ENCODE measurements at places on chromosomes 12 and 14.

DNA sequence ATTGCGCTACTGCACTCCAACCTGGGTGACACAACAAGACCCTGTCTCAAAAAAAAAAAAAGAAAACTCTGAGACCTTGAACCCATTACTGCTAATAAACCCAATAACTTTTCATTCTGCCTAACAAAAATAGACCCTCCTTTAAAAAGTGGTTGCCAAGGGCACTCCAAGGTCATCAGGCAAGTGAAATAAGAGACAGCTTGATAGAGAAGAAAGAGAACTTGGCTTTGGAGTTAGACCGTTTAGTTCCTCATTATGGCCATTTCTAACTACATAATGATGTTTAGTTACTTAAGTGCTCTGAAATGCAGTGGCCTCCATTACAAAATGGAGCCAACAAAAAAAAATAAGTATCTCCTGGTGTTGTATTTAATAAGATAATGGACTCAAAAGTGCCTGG is 55.9 kb downstream of the PHLDA1 start:
- DNase-seq: no peak

DNA sequence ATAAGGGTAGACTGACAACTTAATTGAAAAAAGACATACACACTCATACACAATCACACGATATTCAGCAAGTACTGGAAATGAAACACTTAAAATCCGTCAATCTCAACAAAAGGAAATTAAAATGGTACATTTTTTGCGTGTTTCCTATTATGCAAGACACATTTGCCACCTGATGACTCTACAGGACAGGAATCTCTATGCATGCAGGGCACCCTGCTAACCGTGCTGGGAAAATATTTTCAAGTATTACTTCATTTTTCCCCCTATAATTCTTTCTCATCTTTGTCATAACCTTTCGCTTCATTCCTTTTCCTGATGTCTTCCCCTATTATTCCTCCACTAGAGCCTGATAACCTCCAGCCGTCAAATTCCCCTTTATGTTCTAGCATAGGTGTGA is 150.2 kb downstream of the TMEM132D start:
- DNase-seq: no peak

DNA sequence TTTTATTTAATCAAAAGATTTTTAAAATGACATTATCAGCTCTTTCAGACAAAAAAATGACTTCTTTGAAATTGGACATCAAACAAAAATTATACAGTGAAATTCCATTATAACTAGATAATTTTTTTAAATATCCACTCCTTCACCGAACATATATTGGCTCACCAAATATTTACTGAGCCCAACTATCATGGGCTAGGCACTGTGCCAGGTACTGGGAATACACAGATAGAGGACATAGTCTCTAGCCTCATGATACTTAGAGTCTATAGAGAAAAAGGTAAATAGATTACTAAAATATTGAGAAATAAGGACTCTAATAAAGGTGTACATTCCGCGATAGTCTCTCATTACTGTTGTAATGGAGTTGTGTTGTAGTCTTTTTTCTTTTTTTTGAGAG is 219.9 kb downstream of the SEC23A start:
- no peak for DNase-seq

- no peak for DNase-seq
These were observed at the start of gene ZNF219 for GRCh38 chr14:21098076-21098891. TSS of gene ZNF219 (minus strand) at chr14:21098655. CDS start at chr14:21093591, 5,064 bp downstream.

DNA sequence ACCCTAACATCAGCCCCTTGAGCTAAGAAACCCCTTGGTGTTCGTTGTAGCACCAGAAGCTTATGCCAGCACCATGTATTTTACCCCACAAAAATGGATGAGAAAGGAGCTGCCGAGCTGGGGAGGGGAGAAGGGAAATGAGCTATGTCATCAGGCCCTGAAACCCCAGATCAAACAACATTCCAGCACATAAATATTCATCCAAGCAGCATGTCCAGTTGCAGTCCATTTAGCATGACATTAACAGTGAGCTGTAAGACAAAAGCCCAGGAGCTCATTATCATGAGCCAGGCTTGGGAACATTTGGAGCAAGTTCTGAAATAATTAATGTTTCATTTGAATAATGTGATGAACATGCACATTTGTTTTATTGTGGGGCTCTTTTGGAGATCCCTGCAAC is 630.1 kb upstream of the TMEM132C start:
- no peak for DNase-seq

DNA sequence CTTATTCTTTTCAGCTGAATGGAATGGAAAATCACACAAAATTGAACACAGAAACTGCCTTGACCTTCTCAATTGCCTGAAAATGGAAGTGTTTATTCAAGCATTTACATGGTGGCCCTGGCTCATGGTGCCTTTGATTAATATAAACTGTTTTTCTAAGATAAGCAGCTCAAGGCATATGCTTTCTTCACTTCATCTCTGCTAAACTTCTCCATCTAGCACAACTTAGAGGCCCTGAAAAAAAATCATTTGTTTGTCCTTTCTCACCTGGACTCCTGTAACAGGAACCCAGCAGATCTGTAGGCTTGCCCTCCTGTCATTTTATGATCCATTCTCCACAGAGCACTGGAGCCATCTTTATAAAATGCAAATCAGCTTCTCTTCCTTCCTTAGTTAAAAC is 117.5 kb upstream of the KRR1 start:
- no peak for DNase-seq

DNA sequence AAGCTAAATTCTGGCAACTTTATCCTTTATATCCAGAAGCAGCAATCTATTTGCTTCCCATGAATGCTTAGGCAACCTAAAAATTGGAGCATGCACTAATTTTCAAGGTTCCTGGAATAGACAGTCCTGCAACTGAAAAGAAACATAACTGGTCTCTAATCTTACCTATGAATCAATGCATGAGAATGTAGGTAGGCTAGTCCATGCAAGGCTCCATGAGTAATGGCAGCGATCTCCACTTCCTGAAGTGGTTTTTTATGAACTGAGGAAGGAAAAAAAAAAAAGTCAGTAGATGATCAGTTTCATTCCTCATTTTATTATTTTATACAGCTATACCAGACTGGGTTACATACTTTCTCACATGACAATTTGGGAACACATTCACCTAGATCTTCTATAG is 102.0 kb downstream of the PEBP1 start:
- no peak for DNase-seq

GRCh38 chr14:80425686-80426085 is 214.4 kb upstream of the DIO2 start:
- no peak for DNase-seq

GRCh38 chr12:26402648-26403047 is 207.3 kb downstream of the SSPN start:
- no peak for DNase-seq

DNA sequence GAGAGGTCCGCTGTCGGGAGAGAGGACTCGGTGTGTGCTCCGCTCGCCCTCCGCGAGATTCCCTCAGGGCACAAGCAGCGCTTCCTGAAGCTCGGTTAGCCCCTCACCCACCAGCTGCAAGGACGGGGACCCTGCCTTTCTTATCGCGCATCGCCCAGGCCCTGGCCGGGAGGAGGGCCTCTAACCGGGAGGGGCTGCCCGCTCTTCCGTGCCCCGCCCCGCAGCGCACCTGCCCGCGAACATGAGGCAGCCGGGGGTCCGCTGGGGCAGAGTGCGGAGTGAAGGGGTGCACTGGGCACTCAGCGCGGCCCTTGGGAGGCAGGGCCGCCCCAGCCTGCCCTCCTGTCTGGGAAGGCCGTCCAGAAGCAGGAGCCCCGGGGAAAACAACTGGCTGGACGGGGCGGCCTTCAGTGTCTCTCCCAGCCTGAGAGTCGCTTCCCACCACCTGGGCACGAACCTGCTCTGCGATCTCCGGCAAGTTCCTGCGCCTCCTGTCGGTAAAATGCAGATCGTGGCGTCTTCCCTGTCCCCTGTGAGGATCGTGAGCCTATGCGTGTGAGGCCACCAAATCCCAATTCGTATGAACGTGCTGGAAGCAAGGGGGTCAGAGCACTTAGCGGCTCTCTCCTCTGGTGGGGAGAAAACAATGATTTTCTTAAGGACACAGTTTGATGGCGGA is 28.0 kb upstream of the ADIPOR2 start:
- no peak for DNase-seq

GRCh38 chr12:104477510-104478390 is 21.0 kb downstream of the CHST11 start:
- no peak for DNase-seq

- DNase-seq: no peak
These were observed 64.3 kb downstream of the SLC16A7 start for GRCh38 chr12:59660148-59660547.

GRCh38 chr14:25011095-25011494 is 38.9 kb downstream of the STXBP6 start:
- DNase-seq: no peak

DNA sequence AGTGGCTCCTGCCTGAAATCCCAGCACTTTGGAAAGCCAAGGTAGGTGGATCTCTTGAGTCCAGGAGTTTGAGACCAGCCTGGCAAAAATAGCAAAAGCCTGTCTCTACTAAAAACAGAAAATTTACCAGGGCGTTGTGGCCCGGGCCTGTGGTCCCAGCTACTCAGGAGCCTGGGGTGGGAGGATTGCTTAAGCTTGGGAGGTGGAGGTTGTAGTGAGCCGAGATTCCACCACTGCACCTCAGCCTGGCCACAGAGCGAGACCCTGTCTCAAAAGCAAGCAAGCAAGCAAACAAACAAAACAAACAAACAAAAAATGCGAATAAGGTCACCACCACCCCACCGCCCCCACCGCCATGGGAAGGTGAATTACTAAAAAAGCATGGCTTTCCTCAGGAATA is 238.7 kb downstream of the ATXN7L3B start:
- DNase-seq: no peak

DNA sequence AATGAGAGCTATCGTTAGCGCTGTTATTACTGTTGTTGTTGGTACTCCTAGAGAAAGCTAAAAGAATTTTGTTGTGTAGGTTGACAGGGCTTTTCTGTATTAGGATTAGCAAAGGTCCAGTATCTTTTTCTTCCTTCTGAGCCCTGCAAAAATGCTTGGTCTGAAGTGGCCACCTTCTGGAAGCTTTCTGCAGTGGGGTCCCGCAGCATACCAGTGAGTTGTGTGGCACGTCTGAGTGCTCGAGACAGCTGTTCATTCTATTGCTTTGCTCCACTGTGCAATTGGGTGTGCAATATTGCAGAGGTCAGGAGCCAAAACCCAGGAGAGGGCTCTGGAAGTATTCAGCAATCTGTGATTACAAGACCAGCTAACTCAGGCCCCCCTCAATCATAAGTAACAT is 57.1 kb downstream of the CCDC60 start:
- no peak for DNase-seq

- no peak for DNase-seq
These were observed 732 bp downstream of the ZNF664 start for GRCh38 chr12:123973552-123974341.

GRCh38 chr12:31119803-31120211 is 46.1 kb downstream of the DDX11 start:
- DNase-seq: no peak

GRCh38 chr14:53285821-53286220 is 132.7 kb upstream of the DDHD1 start:
- no peak for DNase-seq

GRCh38 chr12:67782573-67782972 is 134.0 kb downstream of the DYRK2 start:
- no peak for DNase-seq

- DNase-seq: no peak
These were observed 1.5 kb upstream of the TSPAN8 start for GRCh38 chr12:71159264-71159663.

- DNase-seq: no peak
These were observed 174.2 kb downstream of the SSPN start for GRCh38 chr12:26369588-26369987.

DNA sequence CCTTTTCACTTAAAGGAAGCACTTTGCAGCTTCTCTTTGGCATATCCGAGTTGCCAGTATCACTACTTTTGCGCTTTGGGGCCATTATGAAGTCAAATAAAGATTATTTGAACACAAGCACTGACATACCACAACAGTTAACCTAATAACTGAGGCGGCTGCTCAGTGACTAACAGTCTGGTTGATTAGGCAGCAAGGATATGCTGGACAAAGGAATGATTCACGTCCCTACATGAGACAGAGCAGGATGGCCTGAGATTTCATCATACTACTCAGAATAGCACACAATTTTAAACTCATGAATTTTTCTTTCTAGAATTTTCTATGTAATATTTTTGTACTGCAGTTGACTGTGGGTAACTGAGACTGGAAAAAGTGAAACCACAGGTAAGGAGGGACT is 56.9 kb upstream of the E2F7 start:
- no peak for DNase-seq

GRCh38 chr14:104979758-104980610 is 1.8 kb upstream of the AHNAK2 start:
- DNase-seq: no peak

DNA sequence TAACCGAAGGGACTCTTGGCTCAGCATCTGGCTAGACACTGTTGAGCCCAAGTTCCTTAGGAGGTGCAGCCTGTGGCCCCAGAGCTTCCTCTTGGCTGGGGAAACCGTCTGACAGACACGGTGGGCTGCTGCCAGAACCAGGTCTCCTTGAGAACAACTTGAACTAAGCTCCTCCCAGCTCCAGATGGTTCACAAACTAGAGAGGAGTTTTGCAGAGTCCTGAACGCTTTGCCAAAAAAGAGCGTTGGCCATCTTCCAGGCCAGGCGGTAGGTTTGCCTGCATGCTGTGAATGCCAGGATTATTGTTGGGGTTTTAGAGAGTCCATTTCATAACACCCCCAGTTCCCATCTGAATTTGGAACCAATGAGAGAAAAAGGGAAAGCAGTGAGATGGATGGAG is 399.8 kb downstream of the RGS6 start:
- no peak for DNase-seq

DNA sequence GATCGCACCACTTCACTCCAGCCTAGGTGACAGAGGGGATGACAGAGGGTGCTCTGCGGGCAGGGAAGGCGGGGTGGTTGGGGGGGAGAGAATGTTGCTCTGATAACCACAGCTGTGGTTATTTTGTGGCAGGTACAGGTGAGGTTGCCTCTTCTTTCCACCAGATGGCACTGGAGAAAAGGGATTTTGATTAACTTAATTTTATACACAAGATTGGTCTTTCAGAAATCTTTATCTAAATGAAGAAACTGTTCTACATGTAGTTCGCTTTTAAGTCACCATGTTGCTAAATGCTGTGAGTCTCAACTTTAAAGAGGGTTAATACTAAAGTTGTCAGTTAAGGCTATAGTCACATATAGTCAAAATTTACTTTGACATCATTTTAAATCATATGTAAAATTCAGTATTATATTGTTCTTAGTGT is 25.7 kb downstream of the FGF23 start:
- no peak for DNase-seq

DNA sequence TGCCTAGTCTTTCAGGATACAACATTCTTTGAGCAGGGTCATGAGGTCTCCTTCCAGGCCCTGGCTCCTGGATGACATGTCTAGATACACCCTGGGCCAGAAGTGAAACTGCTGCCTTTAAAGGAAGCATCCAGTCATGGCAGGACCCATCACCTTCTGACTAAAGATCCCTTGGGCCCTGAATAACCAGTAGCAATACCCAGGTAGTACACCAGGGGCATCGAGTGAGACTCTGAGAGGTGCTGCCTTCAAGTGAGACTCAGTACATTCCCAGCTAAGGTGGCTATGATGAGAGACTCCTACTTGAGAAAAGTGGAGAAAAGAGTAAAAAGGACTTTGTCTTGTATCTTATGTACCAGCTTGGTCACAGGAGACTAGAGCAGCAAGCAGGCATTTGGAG is 23.5 kb downstream of the OR6C68 start:
- no peak for DNase-seq
